ENCODE measurements at places on chromosomes 1 and 21.
A peak's percentile ranks its signal among the peaks of the same experiment; 100 is the strongest.

DNA sequence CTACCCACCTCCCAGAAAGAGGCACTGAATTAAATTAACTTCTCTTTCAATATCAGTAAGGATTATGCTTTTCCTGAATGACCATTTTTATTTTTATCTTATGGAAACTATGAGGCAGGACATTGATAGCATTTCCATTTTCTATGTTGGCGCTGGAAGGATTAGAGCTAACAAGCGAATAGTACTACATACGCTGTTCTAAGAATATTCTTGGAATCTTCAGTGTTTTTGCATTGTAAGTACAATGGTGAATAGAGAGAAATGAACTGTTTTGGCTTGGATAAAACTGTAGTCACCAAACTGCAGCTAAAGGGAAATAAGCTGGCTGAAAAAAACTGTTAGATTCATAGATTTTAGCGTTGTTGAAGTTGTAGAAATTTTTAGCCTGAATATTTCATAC, 779.0 kb upstream of the ADGRL4 start:
- DNase-seq, result no peak

- peak; percentile 91 for DNase-seq
These were observed 38.7 kb upstream of the NEK7 start for GRCh38 chr1:198118134-198118533.

- DNase-seq, result no peak
These were observed 181.9 kb upstream of the B3GALT2 start for GRCh38 chr1:193368302-193368701.

- DNase-seq, result no peak
These were observed 233.2 kb upstream of the PBX1 start for GRCh38 chr1:164325786-164326185.

DNA sequence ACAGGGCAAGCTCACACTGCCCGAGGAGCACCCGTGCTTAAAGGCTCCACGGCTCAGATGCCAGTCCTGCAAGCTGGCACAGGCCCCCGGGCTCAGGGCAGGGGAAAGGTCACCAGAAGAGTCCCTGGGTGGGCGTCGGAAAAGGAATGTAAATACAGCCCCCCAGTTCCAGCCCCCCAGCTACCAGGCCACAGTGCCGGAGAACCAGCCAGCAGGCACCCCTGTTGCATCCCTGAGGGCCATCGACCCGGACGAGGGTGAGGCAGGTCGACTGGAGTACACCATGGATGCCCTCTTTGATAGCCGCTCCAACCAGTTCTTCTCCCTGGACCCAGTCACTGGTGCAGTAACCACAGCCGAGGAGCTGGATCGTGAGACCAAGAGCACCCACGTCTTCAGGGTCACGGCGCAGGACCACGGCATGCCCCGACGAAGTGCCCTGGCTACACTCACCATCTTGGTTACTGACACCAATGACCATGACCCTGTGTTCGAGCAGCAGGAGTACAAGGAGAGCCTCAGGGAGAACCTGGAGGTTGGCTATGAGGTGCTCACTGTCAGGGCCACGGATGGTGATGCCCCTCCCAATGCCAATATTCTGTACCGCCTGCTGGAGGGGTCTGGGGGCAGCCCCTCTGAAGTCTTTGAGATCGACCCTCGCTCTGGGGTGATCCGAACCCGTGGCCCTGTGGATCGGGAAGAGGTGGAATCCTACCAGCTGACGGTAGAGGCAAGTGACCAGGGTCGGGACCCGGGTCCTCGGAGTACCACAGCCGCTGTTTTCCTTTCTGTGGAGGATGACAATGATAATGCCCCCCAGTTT, 1.3 kb downstream of the CELSR2 start:
- no peak for DNase-seq

GRCh38 chr1:153848805-153849204, 73.6 kb downstream of the SLC27A3 start:
- no peak for DNase-seq

- no peak for DNase-seq
These were observed 34.7 kb upstream of the AK4 start for GRCh38 chr1:65113298-65113697.

GRCh38 chr1:37438037-37438868, 36.1 kb upstream of the ZC3H12A start:
- DNase-seq, result no peak

GRCh38 chr21:26238646-26239045, 68.1 kb upstream of the APP start:
- DNase-seq, result no peak

DNA sequence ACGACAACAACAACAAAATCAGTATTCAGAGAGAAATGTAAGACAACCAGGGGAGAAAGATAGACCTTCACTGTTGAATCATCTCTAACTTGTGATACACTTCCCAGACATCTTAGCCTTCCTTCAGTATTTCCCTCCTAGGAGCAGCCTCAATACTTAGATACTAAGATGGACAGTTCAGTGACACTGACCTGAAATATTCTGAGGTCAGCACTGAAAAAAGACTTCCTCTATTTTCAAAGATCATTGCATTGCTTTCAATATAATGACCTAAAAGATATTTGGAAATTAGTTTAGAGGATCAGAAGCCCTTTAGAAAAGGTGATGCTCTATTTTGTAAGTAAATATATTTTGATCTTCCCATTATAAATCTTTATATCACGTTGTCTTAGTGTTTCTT, 101.0 kb downstream of the MRPL39 start:
- no peak for DNase-seq

DNA sequence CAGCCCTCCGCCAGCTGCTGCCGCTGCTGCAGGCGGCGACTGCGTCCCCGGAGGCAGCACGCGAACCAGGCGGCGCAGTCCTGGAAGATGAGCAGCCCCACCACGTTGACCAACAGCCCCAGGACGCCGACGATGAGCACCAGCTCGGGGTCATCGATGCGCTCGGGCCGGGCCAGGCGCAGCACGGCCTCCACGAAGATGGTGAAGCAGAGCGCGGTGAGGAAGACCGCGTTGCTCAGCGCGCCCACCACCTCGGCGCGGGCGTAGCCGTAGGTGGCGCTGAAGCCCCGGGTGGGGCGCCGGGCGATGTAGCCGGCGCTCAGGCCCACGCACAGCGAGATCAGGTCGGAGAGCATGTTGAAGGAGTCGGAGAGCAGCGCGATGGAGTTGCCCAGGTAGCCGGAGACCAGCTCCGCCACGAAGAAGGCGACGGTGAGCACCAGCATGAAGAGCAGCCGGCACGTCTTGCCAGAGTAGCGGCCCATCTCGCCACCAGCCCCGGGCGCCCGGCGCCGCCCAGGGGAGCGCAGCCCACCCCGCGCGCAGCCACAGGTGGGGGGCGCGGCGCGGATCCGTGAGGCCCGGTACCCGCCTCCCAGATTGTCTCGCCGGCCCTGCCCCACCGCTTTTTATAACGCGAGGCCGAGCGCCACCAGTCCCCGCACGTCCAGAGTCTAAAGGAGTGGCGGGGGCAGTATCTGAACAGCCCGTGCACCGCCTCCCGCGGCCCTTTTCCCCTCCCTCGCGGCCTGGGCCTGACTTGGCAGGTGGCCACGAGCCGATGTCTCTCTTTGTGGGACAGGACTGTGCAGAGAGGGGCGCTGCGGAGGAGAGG, at the start of gene SLC30A10:
TSS of gene SLC30A10 (minus strand) at position 602 of the 835 bp plus-strand sequence. CDS start at position 485, 117 bp downstream.
- DNase-seq, result no peak

DNA sequence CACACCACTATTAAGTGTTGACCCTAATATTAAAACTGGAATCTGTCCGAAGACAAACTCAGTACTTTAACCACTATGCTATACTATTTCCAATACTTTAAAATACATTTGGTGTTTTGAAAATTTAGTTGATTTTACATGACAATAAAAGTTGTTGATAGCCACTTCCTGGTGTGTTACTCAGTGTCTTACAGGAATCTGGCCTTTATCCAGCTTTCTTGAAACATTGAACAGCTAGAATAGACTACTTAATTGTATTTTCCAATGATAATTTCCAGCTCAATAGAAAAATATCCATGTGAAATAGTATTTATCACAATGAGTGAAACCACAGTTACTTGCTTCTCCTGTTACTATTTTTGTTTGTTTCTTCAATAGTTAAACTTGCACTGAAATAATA, 369.6 kb upstream of the ADGRL4 start:
- no peak for DNase-seq

DNA sequence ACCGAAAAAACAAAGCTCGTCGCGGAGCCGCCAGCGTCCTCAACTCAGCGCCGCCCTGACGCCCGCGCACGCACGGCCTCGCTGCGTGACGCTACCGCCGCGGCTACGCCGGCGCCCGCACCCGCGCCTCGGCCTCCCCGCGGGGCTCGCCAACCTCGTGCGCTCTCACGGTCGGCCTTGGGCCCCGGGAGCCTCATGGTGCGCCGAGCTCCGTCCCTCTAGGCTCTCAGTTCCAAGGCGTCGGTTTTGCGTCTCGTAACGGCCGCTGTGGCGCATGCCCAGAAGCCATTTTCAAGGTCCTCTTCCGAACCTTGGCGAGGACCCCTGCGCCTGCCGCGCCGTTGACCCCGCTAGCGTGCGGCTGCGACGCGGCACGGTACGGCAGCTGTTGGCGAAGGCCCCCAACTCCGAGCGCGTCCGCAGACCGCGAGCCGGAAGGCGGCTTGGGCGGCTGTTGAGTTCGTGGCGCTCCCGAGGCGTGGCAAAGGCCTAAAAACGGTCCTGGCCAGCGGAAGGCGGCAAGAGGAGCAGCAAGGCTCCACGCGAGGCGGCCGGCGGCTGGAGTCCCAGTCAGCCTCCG, at the start of gene HENMT1:
TSS of gene HENMT1 (minus strand) at position 64 of the 580 bp plus-strand sequence. CDS start 1,209 bp downstream, outside the sequence.
- DNase-seq, result no peak

GRCh38 chr1:175178056-175178455, 14.5 kb downstream of the KIAA0040 start:
- no peak for DNase-seq

- no peak for DNase-seq
These were observed 22.4 kb upstream of the MAGOH start for GRCh38 chr1:53260631-53261247.

- peak; percentile 42 for DNase-seq
These were observed 139.0 kb downstream of the RASAL2 start for GRCh38 chr1:178232949-178233348.

DNA sequence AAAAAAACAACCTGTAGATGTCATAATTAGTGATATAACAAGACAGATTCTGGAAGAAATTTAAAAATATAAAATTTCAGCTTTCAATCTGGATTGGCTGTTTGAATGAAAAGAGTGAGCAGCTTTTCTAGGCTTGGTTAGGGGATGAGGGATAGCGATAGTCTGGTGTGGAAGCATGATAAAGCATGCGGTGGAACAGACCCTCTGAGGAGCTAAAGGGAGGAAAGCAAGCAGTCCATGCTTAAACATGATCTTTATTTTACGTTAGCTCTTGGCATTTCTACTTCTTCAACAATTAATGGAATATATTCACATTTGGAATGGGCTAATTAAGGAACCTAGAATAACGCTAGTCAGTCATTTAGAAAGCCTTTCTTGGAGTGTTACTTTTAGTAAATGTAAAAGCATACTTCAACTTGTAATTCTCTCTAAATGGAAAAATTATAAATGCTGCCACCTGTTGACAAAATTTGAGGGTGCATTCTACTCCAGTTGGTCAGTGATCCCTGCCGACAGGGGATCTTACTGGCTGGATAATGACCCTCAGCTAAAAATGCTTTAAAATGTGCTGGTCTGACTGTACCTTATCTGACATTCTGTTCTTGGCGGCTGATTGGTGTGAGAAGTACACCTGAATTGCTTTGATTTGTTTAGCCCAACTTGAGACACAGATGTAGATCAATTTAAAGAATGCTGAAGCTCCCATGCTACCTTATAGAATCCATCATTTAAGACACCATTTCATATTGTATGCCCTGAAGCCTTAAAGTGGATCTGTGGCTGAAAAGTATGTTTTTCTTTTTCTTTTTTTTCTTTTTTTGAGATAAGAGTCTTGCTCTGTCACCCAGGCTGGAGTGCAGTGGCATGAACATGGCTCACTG, 61.2 kb downstream of the AK4 start:
- no peak for DNase-seq

DNA sequence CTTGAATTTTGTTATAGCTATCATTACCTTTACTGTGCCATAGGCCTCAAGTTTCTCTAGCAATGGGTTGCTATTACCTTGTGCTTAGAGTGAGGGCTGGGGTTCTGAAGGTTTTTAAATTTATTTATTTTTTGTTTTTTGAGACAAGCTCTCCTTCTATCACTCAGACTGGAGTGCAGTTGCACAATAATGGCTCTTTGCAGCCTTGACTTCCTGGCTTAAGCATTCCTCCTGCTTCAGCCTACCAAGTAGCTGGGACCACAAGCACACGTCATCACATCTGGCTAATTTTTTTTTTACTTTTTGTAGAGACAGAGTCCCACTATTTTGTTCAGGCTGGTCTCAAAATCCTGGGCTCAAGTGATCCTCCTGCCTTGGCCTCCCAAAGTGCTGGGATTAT, 41.5 kb downstream of the SNX27 start:
- no peak for DNase-seq

- no peak for DNase-seq
These were observed 8.8 kb upstream of the PAFAH2 start for GRCh38 chr1:26006710-26007109.

- DNase-seq, result peak; percentile 2
These were observed 52.6 kb upstream of the RC3H1 start for GRCh38 chr1:174074757-174075156.

DNA sequence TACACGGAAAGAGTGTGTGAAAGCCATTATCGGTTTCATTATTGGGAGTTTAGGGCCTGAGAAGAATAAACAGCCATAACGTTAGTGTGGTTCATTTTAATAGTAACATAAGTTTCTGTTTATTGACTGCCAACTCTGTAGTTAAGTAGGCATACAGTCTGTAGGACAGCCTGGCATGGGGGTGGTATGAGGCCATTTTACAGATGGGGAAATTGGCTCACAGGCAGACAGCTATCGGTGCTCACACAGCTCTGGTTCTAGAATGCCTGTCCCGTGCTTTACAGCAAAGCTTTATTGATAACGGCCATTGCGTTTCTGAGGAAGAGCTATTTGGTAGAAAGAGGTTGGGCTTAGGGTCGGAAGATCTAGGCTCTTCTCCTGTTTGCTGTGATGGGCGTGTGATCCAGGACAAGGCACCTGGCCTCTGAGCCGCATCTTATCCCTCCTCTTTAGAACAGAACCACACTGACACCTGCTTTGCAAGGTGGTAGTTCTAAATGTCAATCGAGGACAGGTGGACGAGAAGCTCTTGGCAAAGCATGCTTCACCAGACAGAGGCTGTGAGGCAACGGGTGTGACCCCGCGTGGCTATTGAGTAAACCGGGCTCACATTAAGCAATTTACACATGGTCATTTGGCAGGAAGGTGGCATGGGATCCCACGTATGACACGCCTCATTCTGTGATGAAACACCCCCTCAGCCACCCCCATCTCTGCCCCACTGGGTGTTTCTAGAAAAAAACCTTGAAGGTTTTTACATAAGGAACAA, 14.9 kb downstream of the ETS2 start:
- no peak for DNase-seq

DNA sequence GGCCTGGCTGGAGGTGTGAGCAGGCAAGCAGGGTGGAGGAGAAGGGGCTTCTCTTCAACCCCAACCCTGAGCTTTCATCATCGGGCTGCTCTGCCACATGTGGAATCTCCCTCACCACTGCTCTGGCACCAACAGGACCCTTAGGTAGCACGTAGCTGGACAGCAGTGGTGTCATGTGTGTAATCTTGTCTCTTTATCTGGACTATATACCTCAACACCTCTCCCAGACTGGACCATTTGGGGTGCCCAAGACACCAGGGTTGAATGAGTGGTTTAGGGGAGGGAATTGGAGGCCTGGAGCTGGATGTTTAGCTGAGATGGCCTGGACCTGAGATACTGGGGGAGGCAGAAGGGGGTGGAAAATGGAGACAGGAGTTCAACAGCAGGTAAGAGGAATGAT, 63.0 kb downstream of the UBE2T start:
- DNase-seq, result no peak

Measured in AG04450 (cell line).